BJ (cell line): ENCODE measurements at places on chromosomes 11 and 22.

DNA sequence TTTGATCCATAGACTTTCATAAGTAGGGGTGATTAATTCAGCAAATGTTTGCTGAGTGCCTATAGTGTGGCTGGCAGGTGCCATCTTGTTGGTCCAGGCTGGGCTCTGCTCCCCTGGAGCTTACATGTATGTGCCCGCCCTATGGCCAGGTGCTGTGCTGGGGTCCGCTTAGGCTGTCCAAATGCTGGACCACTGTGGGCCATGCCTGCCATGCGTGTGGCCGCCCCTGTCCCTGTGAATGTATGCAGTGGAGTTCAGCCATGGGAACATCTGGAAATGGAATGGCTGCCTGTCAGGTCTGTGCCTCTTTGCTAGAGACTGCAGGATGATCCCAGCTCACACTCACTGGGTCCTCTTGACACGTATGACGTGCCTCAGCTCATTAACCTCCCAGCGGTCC is 594.6 kb downstream of the TBC1D22A start:
- no peak for DNase-seq

GRCh38 chr11:118224511-118225188 is at the start of gene JAML:
Gene JAML (minus strand): TSS chr11:118225011. CDS start chr11:118214866, 10,145 bp downstream.
- DNase-seq: no peak

DNA sequence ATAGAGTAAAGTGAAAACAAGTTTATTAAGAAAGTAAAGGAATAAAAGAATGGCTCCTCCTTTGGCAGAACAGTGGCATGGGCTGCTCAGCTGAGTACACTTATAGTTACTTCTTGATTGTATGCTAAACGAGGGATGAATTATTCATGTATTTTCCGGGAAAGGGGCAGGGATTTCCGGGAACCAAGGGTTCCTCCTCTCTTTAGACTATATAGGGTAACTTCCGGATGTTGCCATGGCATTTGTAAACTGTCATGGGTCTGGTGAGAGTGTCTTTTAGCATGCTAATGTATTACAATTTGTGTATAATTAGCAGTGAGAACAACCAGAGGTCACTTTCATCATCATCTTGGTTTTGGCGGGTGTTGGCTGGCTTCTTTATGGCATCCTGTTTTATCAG is 23.5 kb upstream of the SPTY2D1 start:
- no peak for DNase-seq

DNA sequence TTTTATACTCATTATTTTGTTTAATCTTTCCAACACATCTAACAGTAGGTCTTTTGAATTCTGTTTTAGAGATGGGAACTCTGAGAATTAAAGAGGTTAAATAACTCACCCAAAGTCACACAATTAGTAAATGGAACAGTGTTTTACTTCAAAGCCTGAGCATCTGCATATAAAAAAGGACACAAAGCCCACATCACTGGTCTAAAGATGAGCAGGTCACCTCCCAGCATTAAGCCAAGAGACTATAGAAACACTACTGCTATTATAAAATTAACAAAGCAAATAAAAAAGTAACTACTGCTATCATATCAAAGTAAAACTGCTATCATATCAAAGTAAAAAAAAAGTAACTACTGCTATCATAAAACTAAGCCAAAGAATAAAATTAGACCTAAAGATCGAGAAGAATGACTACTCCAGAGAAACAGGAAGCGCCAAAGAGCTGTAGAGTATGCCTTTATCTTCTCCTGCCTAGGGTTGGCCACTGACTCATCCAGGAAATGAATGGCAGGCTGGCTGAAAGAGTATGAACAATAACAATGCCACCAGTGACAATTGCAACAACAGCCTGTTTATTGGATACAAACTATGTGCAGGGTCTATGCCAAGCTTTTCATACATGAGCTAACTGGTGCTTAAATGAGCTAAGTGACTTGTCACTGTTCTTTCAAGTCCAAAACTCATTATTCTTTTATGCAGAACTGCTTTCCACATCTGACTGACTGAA is 1153.0 kb upstream of the TENM4 start:
- no peak for DNase-seq

- DNase-seq: no peak
Measured at GRCh38 chr11:1410366-1411291, 20.9 kb downstream of the BRSK2 start.

DNA sequence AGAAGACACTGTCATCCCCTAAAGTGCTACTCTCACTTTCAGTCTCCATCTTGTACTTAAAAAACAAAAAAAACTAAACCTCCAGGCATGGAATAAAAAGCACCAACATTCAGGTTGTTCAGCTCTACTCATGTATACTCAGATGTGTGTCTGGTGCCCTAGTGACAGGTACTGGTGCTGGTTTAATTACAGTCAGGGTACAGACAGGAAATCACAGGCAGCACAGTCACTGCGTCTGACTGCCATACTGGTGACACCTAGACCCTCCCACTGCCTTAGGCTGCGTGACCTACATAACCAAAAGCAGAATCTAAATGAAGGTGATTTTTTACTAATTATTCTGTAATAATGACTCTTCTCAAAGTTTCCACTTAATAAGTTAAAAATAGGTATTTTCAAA is at the start of gene ARHGAP32:
TSS of gene ARHGAP32 (minus strand) at position 176 of the 400 bp plus-strand sequence. CDS start at position 49, 127 bp downstream.
- no peak for DNase-seq
